ENCODE measurements at places on chromosomes 2 and 18. TPM values are rescaled to one million over a fixed set of nuclear protein-coding genes. Genes with fewer than 3 reads are reported as not detected.

GRCh38 chr2:225691711-225692110 is 292.2 kb downstream of the NYAP2 start:
- no peak for DNase-seq

FAM228A gene
- 0.75 TPM for polyA plus RNA-seq

- DNase-seq: no peak
Observed at GRCh38 chr2:70982971-70983370, 4.5 kb downstream of the ANKRD53 start.

ABCG8 gene
- 0.79 TPM for polyA plus RNA-seq

- DNase-seq: no peak
Observed at GRCh38 chr2:229363185-229363814, 92.2 kb upstream of the PID1 start.

- DNase-seq: no peak
Observed at GRCh38 chr2:46656640-46657039, 177.3 kb downstream of the TMEM247 start.

DNA sequence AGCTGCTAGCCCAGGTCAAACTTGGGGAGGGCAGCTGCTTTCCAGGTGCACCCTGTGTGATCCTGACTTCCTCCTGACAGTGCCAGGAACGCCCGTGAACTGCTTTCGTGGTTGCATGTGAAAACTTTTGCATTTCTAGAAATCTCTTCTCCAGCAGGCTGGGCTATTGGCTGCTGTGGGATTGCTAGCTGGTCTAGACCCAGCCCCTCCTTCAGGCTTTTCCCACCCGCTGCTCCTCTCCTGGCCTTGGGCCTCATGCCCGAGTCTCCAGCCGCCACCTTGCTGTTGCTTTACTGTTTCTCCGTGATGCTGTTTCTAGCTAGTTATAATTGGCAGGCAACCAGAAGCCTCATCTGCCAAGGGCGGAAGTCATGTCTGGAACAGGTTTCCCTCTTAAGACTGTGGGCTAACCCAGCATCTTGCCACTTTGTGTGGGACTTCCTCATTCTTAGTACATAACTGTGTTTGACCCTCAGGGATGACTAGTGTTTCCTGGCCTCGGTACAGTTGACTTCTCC is 27.0 kb upstream of the MGAT4A start:
- no peak for DNase-seq

- no peak for DNase-seq
Observed at GRCh38 chr2:143435131-143435530, 305.9 kb downstream of the ARHGAP15 start.

- DNase-seq: no peak
Observed at GRCh38 chr18:24995056-24995455, 356.9 kb downstream of the ZNF521 start.

MC5R gene
- 0.31 TPM for polyA plus RNA-seq

DNA sequence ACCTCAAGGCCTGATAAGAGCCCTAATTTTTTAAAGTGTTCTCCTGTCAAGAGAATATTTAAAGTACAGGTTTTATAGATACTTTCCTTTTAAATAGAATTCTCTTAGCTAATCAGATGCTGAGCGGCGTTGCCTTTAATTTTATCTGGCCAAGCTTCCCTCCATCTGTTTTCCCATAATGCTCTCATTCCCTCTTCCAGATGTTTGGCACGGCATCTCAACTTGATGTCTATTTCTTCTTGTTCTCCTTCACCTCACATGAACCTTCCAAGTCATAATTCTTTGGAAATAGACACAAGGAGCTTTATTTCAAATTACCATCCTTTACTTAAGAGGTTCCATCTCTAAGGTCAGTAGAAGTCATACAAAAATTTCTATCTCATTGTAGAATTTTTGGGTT is 76.1 kb upstream of the CPO start:
- no peak for DNase-seq

DNA sequence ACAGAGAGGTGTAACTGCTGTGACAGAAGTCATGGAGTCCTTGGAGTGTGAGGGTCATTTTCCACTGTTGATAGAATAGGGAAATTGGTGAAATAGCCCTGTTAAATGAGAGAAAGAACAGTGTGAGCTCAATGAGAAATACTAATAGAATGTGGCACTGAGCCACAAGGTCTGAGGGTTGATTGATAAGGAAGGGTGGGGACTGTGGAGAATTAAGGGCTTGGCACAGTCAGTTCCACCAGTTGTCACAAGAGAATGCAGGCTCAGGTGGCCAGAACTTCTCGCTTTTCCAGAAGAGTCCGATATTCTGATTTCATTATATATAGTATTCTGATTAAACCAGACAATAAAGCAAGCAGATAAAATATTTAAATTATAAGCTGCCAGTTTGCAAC is 9.1 kb upstream of the IL1RN start:
- DNase-seq: no peak

- no peak for DNase-seq
Observed at GRCh38 chr18:45997700-45998151, 30.6 kb upstream of the EPG5 start.

DNA sequence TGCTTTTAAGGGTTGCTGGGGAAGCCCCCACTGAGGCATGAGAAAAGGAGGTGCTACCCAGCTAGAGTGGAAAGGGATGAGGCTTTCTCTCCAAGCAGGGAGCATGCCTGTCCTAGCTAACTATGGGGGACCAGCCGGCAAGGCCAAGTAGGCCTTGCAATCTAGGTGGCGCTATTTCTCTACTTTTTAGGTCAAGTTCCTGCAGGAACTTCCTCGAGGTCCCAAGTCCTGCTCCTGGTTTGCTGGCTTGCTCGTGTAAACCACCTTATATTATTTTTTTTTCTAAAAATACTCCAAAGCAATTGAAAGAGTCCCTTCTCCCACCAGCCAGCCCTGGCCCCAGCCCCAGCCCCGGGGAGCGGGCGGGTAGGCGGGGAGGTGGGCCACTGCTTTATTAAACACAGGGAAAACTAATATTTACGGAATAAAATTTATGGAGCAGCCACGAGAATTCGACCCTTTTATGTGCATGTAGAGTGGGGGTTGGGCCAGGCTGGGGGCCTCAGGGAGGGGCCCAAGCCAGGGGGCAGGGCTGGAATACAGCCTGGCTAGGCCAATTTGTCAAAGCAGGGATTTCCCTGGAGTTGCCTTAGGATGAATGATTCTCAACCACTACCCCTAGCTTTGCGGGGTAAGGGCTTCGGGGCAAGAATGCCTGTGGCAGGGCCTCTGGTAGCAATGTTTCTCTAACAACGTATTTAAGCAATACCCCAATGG is 12.8 kb upstream of the IHH start:
- peak; percentile 31 for DNase-seq

GRCh38 chr2:5609201-5609600 is 83.0 kb upstream of the SOX11 start:
- DNase-seq: no peak

CAD gene
- 42.0 TPM for polyA plus RNA-seq

DNA sequence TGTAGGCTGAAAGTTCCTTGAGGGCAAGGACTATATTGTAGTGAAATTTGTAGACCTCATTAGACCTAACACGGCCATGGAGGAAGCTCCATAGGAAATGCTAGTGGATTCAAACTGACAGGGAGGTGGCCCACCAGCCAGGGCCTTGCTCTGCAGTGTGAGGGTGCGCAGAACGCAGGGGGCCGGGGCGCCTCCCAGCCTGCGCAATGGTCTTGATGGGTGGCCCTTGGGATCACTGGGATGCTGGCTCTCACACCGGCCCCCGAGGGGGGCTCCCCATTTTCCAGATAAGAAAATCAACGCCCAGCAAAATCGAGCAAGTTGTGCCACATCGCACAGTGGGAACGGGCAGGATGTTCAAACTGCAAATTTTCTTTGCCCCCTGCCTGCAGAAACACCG is 655.4 kb downstream of the GALR1 start:
- no peak for DNase-seq

DNA sequence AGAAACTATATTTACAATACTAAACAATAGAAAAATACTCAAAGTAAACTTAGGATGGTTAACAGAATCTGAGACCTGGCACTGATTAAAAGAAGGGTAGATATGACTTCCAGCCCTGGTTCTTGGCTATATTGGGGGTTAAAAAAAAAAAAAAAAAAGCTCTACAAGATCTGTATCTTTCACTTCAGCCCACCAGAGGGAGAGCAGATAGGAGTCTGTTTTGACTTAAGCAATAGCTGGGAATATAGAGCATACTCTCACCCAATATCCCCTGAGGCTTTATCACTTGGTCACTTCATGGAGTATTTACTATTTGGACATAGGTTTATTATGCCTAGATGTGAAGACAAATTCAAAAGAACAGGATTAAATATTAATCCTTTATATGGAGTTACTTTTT is 598.9 kb upstream of the LINC00305 start:
- DNase-seq: no peak

DNA sequence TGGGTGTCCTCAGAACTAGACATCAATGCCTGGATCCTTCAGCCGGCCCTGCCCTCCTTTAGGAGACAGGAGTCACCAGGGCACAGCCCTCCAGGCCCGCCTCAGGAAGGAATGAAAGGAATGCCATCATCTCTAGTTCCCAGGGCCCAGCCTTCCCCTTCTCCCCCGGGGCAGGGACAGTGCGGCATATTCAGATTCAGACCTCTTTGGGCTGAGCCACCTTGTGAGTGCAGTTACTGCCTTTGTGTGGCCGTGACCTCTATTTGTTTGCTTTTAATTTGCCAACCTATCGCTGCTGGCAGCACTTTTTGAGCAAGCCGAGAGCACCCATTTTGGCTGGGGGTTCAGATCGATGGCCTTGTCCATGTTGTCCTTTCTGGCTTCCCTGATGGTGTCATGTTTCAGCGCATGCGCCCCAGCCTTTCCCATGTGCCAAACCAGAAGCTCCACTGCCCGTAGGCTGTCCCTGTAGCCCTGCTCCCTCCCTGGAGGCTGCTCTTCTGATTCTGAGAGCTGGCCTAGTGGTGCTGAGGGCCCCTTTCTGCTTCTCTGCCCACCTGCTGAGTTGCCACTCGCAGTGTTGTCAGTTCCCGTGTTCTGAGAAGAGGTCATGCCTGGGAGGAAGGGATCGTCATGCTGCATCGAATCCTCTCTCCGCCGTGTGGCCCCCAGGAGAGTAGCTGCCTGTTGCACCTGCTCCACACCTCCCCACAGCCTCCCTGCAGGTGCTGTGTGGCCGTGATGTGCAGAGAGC is 10.9 kb downstream of the ANKRD23 start:
- DNase-seq: peak; percentile 65

DNA sequence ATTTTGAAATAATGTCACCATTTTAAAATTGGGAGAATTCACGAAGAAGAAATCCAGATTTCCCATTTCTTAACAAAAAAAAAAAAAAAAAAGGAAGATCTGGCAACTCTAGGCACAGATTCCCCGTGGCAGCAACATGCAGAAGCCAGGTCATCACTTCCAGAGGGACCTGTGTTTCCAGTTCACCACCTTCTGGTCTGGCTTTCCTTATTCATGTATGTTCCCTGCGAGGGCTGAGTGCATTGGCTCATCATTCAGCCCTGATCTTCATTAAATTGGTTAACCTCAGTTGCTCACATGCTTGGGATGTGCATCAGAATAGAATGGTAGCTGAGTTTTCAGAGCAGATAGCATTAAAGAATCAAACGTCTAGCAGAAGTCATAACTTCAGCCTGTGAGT is 25.0 kb upstream of the MAP3K20 start:
- no peak for DNase-seq

- no peak for DNase-seq
Observed at GRCh38 chr18:74574916-74575315, 22.8 kb upstream of the ZNF407 start.

TDRD15 gene
- 0.06 TPM for polyA plus RNA-seq

DNA sequence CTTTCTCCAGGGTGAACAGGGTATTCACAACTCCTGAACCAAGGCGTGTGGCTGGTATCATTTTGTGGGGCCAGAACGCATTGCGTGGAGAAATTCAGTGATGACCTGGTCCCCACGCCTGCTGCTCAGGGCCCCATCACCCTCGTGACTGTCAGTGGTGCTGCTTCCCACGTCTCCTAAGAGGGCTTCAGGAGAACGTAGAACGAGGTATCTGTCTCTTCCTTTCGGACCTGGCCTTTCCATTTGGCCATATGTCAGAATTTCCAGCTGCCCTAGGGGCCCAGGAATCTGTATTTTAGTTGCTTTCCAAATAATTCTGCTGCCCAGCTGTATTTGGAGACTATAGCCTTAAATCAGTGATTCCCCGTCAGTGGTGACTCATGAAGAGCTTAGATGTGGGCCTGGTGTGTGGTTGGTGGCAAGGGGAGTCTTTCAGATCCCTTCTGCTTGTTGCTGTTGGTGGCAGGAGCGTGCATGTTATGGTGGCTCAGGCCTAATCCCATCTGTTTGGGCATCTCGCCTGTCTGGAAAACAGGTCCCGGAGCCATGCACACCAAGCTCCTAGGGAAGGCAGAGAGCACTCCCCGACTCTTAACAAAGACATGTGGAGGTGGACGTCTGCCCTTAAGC is 56.4 kb downstream of the NPAS2 start:
- DNase-seq: no peak

DNA sequence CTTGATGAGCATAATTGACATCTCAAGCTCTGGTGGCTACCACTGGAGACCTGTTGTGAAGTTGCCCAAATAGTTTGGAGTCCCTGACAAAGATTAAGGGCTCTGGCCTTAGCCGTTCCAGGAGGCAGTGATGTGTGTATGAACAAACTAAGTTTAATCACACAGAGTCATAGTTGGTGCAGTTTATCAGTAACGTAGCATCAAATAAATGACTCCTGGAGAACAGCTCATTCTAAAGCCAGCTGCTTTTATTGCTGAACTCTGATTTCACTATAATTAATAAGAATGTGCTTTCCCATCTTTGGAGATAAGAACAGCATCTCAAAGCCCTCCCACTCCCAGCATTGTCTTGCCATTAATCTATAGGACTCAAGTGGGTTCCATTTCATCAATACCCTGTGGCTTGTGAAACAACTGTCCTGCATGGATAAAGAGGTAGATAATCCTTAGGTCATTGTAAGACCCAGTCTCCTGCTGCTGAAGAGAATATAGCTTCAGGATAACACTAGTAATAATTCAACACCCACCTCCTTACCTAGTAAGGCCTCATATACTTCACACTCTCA is 211.4 kb upstream of the THUMPD2 start:
- no peak for DNase-seq

DNA sequence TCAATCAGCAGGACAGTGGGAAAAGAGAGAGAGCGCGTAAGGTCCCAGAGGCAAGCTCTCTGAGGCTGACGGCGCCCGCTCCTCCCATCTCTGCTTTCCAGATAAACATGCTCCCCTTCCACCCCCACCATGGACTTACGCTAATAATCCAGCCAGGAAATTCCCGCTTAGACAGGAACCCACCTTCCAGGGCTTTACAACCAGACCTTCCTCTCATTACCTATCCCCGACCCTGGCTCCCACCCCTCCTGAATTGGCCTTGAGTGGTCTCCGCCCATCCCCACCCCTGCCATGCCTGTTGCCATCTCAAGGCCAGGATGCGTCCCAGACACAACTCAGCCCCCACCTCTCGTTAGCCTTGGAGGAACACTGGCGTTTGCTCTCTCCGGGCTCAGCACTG is 131.1 kb downstream of the SMAD2 start:
- DNase-seq: no peak

Data from right renal cortex interstitium (tissue), 3 donors.